ENCODE measurements at places on chromosomes 16 and 17.
A peak's percentile ranks its signal among the peaks of the same experiment; 100 is the strongest.

- DNase-seq, result no peak
These were observed 709 bp downstream of the STAT5A start for GRCh38 chr17:42288803-42289610.

DNA sequence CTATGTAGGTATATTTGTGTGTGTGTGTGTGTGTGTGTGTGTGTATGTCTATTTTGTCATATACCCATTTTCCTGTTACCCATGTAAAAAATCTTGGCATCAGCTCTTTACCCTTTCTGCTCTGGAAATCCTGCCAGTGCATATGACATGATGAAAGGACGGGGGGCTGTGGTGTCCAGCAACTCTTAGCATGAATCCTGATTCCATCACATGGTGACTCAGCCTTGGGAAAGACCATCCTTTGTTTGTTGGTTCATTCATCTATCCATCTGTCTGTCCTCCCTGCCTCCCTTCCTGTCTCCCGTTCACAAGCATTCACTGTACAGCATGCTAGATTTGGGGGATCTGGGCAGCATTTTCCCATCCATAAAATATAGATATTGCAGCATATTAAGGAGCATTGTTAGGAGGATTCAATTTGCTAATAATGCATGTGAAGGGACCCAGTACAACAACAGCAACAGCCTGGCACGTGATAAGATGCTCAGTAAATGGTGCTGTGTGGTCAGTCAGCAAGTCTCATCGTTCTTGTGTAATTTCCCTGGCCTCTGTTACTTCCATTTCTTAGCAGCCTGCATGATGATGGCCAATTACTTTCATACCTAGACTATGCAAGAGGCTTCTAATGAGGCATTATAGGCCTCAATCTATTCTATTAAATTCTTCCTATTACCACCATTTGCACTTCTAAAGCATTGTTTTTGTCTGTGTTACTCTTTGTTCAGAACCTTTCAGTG is 191.0 kb downstream of the PRKCA start:
- DNase-seq, result no peak

DNA sequence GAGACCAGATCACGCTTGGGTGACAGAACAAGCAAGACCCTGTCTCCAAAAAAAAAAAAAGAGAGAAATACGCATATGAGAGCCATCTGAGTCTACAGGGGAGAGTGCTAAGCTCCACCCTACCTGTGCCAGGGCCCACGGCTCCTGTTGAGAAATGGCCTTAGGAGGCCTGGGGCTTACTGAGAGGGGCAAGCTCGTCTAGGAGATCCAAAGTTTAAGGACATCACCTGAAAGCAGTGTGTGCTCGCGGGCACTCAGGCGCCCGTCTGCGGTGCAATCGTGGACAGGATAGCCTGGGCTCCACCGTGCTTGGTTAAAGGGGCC is 14.5 kb upstream of the BAIAP2 start:
- no peak for DNase-seq

DNA sequence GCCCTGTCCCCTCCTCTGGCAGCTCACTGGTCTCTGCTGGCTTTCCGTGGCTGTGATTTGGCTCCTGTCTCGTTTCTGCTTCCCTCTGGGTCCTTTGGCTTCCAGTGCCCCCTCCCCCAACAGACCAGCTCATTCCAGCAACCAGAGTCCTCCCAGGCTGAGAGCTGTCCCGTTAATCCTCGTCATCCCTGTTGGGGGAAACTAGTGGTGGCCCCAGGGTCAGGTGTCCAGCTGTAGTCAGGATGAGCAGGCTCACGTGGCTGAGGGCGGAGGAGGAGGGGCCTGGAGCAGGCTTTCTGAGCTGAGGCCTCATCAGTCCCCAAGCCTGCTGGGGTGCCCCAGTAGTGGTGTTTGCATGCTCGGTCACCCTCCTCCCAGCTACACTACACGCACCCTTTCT is 10.7 kb upstream of the CBX4 start:
- DNase-seq, result no peak

DNA sequence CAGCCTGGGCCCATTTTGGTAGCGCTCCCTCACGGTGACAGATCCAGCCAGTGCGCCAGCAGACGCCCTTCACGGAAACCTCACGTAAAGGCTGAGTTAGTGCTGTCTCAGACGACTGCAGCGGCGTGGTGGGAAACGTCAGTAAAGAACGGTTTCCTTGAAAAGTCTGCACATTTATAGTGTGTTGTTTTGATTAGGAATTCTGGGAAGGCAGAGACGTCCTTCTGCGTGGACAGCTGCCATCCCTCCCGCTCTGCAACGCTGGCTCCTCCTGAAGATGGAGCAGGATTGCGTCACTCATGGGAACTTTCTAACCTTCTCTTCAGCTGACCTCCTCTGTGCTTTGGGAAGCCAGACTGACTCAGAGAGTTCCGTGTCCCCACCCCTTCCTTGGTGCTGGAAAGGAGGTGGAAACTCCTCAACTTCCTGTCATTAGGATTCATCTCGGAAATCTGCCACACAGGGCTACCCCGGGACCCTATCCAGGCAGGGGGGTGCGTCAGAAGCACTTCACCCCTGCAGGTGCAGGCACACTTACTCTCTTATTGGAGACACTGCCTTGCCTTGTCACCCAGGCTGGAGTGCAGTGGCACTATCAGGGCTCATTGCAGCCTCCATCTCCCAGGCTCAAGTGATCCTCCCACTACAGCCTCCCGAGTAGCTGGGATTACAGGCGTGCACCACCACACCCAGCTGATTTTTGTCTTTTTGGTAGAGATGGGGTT is 24.3 kb upstream of the CRISPLD2 start:
- no peak for DNase-seq

DNA sequence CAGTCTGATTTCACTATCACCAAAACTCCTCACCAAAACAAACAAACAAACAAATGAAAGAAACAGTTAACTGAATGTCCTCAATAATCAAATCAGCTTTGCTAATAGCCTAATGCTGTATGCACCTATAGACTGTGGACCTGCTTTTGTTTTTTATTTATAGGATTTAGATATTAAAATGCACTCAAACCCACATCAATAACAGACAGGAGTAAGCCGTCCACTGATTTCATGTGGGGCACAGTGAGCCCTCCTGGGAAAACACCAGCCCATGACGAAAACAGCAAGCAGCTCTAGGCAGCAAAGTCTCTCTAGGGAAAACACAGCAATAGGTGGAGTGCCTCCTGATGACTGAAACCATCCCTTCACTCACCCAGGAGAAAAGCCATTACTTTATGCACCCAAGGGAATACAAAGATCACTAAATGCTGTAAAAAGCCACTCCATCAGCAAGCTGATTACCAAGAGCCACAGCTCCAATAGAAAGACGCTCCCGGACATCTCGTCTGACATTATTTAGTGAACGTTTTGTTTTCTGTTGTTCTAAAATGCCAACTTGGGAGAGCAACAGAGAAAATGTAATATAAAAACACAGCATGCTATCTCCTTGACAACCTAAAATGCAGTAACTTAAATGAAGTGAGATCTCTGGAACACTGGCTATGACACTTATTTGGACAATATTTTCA is 47.8 kb downstream of the ANKFY1 start:
- DNase-seq, result no peak

DNA sequence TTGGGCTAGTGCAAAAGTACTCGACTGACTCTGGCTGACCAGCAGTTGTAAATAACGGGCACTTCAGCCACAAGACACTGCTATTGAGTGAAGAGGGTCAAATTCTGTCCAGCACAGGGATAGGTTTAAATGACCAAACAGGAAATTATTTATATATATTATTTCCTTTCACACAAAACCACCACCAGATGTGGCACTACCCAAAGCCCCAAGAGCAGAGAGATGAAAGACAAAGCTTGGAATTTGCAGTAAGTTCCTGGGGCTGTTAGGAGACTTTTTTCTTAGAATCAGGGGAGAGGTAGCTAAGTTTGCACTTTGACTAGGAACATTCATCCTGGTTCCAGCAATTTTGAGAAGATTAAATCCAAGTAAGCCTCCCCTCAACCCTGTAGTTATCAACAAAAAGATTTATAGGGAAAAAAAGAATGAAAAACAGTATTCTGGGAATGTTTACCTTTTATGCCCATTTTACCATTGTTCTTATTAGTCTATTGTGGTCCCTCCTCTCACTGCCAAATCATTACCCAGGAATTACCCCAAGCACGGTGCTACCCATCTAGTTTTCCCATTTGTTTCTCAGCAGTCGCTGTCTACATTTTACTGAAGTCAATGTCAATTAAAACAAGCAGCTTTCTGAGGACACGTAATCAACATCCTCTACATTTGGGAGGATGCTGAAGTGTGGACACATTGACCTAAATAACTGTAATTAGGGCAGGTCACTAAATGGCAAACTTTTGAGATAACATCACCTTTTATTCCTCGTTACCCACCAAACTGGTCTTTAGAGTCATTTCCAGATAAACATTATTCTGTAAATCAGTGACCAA is 43.5 kb downstream of the GRB7 start:
- no peak for DNase-seq

GRCh38 chr17:78779850-78780249 is 2.2 kb downstream of the CYTH1 start:
- no peak for DNase-seq

GRCh38 chr16:84585467-84585866 is 32.4 kb downstream of the COTL1 start:
- no peak for DNase-seq

GRCh38 chr16:48354877-48355855 is 30.0 kb downstream of the SIAH1 start:
- no peak for DNase-seq

- DNase-seq, result no peak
These were observed 24.2 kb downstream of the MYO18A start for GRCh38 chr17:29155966-29156338.

- DNase-seq, result peak; percentile 79
These were observed at the start of gene C16orf87 for GRCh38 chr16:46830902-46831647. Gene C16orf87 (minus strand): TSS chr16:46831180. CDS start chr16:46831149, 31 bp downstream.

DNA sequence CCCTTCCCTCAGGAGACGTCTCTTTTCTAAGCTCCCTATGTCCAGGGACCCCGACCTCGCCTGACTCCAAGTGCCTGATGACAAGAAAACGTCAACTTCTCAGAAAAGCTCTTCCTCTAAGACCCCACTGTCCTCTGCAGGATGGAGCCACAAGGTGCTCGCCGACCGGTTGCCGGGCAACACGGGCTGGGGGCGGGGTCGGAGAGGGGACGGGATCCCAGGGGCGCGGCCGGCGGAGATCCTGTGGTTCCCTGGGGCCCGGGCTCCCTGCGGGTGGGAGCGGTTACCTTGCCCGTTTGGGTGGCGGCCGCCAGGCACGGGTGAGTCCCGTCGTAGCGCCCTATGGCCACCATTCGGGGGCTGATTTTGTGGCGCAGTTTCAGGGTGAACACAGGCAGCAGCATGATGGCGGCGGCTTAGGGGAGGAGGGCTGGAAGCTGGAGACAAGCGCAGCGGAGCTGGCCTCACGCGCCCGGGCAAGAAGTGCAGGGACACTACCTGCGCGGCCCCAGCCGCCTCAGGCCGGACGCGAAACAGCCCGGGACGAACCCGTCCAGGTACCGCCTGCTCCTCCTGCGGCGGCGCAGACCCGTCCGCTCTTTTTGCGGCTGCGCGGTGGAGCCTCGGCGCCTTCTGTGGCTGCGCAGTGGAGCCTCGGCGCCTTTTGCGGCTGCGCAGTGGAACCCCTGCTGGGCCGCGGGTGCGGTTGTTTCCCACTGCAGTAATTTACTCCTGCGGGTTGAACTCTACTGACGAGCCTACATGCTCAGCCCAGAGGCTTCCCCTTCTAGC is at the start of gene BBS2:
TSS of gene BBS2 (minus strand) at position 566 of the 792 bp plus-strand sequence. CDS start at position 404, 162 bp downstream.
- DNase-seq, result peak; percentile 30

- DNase-seq, result no peak
These were observed 3.6 kb downstream of the MAPK7 start for GRCh38 chr17:19381741-19382444.

GRCh38 chr16:88505405-88506082 is 52.5 kb downstream of the ZFPM1 start:
- no peak for DNase-seq

DNA sequence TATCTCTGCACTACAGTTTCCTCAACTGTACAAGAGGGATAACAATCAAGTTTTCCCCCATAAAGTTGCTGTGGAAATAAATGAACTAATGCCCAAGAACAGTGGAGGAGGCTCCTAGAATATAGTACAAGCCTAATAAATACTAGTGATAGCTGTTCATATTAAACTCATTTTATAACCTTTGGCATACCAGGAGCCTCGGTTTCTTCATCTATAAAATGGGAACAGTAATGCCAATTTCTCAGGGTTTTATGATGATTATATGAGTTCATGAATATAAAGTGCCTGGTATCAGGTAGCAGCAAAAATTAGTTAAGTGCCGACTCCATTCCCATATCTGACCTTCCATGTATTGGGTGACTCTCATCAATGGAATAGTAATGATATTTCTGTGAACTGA is 311.1 kb upstream of the MAF start:
- DNase-seq, result no peak

GRCh38 chr16:51755577-51756355 is 604.7 kb upstream of the SALL1 start:
- no peak for DNase-seq

DNA sequence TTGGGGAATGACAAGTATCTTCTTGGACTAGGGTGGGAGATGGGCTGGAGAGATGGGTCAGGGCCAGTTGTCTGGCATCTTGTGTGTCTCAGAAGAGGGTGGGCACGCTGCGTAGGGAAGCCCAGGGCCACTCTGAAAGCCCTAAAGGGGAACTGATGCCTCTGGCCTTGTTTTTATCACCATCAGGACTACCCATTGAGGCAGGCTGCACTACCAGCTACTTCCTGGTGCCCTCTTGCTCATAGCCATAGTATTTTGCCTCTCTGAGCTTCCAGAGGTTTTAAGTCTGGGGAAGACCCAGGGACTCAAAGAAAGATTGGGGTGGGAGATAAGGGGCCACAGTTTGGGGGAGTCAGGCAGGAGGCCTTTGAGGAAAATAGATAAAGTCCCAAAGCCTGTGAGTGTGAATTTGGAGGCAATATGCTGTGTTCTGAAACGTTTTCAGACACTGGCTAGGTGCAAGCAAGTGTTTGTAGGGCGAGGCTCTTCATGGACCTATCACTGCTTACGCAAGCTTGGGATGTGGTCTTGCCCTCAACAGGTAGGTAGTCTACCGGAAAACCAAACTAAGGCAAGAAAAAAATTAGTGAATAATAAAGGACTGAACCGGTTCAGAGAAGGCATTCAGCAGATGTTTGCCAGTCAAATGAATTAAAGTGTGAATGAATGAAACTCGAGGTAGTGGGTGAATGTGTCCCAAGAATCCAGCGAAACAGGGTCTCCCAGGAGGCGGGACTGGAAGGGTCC is 688 bp upstream of the ITGB3 start:
- no peak for DNase-seq

GRCh38 chr17:40320756-40321523 is 12.0 kb downstream of the RARA start:
- DNase-seq, result no peak

DNA sequence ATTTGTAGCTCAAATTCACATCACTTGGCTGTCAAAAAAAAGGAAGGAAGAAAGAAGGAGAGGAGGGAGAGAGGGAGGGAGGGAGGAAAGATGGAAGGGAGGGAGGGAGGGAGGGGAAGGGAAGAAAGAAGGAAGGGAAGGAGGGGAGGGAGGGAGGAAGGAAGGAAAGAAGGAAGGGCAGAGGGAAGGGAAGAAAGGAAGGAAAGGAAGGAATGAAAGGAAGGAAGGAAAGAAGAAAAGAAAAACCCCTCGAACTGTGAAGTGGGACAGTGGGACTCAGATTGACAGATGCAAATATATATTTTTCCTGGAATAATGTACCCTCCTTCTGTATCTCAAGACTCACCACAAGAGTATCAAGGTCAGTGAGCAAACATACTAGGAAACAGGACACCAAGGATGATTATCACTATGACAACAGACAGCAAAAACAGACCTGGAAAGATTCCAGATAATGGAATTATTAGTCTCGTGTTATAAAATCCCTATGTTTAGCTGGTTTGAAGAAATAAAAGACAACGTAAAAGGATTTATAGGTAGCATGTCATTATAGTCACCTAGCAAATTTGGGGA is 24.2 kb upstream of the ABCA3 start:
- DNase-seq, result no peak

All from esophagus squamous epithelium (tissue), 5 donors.